Left renal cortex interstitium (tissue), 4 donors: ENCODE measurements at places on chromosomes 7 and 10. TPM values are rescaled to one million over a fixed set of nuclear protein-coding genes. Genes with fewer than 3 reads are reported as not detected.

The ZNF736 gene
- 14.4 TPM for polyA plus RNA-seq

The WNT16 gene
- polyA plus RNA-seq, result 0.11 TPM

The CALML5 gene
- polyA plus RNA-seq, result not detected

The CFAP69 gene
- 13.3 TPM for polyA plus RNA-seq

The KIAA1217 gene
- polyA plus RNA-seq, result 76.8 TPM

The THSD7A gene
- 72.3 TPM for polyA plus RNA-seq

The RNF32 gene
- polyA plus RNA-seq, result 3.2 TPM

The MACROH2A2 gene
- 73.2 TPM for polyA plus RNA-seq

The CPN1 gene
- 2.6 TPM for polyA plus RNA-seq

The CPVL gene
- 62.0 TPM for polyA plus RNA-seq

The NAT16 gene
- not detected for polyA plus RNA-seq

The ZNF117 gene
- 73.7 TPM for polyA plus RNA-seq

The HABP2 gene
- 0.39 TPM for polyA plus RNA-seq

The MICALL2 gene
- 12.8 TPM for polyA plus RNA-seq

The ITGA8 gene
- 43.6 TPM for polyA plus RNA-seq

The C7orf57 gene
- 1.4 TPM for polyA plus RNA-seq

The CALU gene
- polyA plus RNA-seq, result 191 TPM

The ASB10 gene
- polyA plus RNA-seq, result not detected

The AKR1D1 gene
- 0.20 TPM for polyA plus RNA-seq

The SPDYE2 gene
- polyA plus RNA-seq, result 2.4 TPM

The GAD2 gene
- polyA plus RNA-seq, result 1.6 TPM

The MMP21 gene
- polyA plus RNA-seq, result 0.27 TPM
